ENCODE measurements at places on chromosomes 2 and 18.

- DNase-seq = no peak
Measured at GRCh38 chr2:63658176-63658968, 69.6 kb downstream of the MDH1 start.

- no peak for DNase-seq
Measured at GRCh38 chr2:207163053-207163755, 2.5 kb downstream of the KLF7 start.

GRCh38 chr18:40066368-40066767 is 1888.7 kb upstream of the PIK3C3 start:
- DNase-seq = no peak

DNA sequence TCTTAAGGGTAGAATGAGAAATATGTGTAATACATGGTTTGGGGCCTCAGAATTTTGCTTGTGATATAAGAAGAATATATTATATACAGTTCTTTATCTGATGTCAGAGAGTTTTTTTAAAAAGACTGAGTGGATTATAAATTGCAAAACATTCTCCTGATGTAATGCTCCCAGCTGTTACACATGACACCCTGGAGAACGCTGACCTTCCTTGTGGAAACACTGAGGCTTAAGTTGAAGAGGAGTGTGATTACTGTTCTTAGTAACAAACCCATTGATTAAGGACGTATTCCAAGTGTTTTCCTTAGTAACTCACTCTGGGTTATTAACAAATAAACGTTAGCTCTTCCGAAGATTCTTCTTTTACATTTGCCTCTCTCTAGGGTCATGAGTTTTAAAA is 1069.3 kb upstream of the CNTNAP5 start:
- DNase-seq = no peak

GRCh38 chr2:150142561-150142960 is 344.9 kb downstream of the RND3 start:
- no peak for DNase-seq

DNA sequence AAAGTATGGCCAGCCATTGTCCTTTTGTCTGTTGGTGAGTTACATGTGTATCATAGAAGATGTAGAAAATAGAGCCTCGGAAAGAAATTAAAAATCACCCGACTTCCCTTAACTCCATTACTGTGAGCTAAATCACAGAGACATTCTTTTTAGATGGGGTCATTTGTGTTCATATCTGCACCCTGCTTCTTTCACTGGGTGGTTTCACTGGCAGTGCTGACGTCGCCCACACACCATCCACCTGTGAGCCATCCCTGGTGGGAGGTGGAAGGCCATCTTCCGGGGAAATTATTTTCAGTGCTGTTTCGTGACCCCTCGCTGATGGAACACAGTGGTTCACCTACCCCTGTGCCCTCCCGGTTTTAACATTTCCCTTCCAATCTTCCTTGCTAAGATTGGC is 21.2 kb downstream of the SH3BP4 start:
- no peak for DNase-seq

All from GM06990 (cell line).